NCI-H1436 treated with DMSO at 0.1 percent for 48 hours (cell line): ENCODE measurements at places on chromosomes 2 and 18.

DNA sequence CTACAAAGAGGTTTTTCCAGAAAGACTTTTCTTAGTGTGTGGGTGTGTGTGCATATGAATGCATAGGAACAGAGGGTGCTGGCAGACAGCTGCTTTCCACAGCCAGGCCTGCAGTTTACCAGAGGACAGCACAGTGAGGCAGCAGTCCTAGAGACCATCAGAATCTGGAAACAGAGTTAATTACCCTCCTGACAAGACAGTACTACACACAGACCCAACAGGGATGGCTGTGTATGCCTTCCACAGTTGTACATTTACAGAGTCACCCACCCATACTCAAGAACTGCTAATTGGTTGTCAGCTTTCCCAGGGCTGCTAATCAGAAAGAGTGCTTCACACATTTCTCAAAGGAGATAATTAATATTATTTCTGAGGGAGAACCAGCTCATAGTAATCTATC lies 104.7 kb downstream of the FEZ2 start:
- no peak for DNase-seq

GRCh38 chr2:106054880-106055655 lies 139.0 kb downstream of the UXS1 start:
- DNase-seq = no peak

DNA sequence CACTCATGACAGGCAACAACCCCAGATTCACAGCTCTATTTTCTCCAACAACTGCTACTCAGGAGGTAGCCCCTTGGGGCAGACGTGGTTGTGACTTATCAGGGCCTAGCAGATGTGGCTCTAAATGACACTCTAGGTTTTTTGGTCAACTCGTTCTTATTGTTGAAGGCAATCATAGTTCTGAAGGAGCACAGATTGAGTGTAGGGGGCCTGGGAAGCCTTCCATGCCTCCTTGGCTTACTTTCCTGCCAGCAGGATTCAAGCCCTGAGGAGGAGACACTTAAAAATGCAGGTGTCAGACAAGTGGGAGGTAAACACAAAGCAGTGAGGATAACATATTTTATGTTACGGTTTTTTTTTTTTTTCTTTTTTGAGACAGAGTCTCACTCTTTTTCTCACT lies 23.5 kb upstream of the SUCLG1 start:
- DNase-seq = no peak

DNA sequence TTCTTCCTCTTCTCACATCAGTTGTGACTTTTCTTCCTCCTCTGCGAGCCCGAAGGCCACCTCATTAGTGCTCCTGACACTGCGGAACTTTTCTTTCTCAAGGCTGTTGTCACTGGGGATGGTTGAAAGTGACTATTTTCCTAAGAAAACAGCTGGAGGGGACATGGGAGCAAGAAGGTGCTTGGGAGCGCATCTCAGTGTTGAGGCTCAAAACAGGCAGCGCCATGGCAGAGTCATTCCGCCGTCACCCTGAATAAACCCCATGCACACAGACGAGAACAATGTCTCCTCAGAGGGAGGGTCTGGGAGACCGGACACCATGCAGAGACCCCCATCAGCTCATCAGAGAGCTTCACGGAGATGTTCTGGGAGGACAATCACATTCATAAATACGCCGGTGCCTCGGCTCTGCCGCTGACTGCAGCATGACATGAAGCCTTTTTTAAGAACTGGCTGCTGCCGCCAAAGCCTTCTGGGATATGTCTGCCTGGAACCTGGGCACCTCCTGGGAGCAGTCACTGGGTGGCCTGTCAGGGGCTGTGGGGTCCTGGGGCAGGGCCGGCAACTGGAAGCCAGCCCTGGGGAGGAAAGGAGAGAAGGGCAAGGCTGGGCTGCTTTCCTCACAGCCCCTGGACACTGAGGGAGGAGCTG lies 19.2 kb downstream of the ATOH8 start:
- no peak for DNase-seq

DNA sequence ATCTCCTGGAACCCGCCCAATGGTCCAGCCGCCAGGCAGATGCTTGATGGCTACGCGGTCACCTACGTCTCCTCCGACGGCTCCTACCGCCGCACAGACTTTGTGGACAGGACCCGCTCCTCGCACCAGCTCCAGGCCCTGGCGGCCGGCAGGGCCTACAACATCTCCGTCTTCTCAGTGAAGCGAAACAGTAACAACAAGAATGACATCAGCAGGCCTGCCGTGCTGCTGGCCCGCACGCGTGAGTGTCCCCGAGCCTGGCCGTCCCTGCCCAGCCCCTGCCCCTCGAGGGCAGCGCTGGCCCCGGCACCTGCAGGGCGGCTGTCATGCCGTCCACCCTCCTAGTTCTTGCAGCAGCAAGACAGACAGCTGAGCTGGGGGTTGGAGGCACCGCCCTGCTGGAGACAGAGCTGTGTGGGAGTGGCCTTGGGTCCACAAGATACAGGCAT lies 36.7 kb downstream of the MTERF4 start:
- DNase-seq = no peak

DNA sequence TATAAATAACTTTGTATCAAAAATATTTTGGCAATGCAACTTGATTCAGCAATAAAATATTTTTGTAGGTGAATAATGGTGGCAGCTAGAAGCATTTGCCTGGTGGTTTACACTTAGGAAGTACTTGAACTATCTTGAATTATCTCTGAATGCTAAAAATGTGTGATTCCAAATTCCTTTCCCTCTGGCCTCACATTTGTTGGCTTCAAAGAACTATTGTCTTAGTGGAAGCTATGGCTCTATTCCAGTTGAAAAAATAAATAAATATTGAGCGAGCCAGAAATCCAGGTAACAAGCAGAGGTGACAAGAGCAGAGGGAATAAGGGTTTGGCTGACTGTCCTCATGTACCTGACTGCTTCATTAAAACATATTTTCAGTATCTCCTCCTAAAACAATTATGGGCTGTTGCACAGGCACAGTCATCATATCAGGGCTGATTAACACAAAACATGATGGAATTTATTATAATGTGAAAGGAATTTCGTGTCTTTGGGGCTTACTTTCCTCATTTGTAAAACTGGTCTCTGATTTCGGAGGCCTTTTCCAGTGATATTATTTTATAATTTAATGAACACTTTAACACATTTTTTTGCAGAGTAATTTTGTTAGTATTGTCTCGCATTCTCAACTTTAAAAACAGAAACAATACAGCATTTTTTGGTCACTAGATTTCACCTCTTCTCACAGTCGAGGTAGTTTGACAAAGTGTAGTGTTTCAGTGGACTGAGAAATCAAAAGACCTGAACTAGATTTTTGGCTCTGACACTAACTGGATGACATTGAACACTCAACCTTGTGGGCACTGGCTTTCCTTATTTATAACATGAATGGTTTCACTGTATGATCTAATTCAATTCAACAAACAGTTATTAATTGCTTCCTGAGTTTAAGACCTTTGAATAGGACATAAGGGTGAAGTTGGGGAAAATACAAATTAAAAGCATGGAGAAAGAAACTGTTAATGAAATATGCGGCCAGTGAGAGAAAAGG lies 7.8 kb upstream of the CAVIN2 start:
- DNase-seq = no peak

DNA sequence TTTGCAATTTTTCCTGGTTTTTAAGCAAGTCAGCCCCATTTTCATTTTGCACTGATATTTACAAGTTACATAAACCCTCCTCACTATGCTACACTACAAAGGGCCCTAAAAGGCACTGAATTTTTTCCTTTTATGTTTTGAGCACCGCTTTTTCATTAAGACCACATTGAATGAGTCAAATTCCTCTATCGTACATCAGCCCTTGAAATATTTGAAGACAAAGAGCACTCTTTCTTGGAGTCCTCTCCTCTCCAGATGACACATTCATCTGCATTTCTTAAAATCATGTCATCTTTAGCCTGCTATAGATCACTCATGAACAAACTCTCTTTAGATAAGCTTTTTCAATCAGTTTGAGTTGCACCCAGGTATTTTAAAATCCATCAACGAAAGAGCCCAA lies 306.6 kb upstream of the SOX11 start:
- no peak for DNase-seq

GRCh38 chr18:8865934-8866333 lies 160.6 kb downstream of the MTCL1 start:
- DNase-seq = no peak

DNA sequence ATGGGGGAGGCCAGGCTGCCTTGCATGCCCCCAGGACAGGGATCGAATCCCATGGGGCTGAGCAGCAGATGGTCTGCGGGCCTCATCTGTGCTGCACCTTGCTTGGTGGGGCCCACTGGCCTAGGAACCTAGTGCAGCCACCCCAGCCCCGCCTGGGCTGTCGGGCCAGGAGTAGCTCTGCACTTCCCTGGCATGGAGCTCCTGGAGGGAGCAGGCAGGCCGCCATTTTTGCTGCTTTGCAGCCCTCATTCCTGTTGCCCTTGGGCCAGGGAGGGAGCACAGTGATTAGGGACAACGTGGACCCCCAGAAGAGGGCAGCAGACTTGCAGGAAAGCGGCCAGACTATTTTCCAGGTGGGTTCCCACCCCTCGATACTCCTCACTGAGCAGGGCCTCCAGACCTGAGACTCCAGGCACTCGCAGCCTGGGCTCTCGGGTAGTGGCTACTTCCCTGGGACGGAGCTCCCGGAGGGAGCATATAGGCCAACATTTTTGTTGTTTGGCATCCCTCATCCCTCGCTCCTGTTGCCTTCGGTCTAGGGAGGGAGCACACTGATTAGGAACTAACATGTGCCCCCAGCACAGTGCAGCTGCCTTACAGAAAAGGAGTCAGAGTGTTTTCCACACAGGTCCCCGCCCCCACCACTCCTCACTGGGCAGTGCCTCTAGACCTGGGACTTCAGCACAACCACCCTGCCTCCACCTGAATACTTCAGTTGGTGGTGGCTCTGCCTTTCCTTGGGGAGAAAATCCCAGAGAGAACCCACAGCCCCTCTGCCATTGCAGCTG lies 99.5 kb downstream of the MAIP1 start:
- no peak for DNase-seq

DNA sequence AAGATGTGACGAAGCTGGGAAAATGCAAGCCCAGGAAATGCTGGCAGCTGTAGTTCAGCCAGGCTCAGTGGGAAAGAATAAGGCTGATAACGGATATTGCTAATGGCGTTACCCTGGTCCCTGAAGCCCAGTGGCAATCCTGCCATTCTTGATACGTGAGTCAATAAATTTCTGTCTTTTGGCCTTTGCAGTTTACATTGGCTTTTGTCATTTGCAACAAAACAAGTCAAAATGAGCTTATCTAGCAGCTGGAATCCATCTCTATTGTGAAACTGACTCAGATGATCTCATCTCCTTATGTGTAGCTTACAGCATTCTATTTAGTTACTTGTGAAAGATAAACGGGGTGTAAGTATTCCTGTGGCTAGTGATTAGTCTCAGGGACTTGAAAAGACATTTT lies 43.8 kb downstream of the ARL6IP6 start:
- no peak for DNase-seq

DNA sequence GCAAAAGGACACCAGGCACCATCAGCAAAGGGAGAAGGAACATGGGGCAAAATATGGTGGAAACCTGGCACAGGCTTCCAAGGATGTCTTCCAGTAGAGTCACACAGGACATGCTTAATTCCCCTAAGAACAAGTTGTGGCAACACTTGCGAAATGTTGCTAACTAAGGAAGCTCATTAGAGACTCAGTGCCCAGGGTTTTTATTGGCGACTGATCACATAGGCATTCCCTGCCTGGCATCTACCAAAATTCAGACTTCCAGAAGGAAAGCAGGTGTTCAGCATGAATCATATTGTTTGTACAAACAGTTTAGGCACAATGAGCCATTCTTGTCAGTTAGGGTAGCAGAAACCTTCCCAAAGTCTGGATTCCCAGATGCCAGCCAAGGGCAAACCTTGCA lies 25.7 kb downstream of the SLC4A1AP start:
- DNase-seq = no peak

DNA sequence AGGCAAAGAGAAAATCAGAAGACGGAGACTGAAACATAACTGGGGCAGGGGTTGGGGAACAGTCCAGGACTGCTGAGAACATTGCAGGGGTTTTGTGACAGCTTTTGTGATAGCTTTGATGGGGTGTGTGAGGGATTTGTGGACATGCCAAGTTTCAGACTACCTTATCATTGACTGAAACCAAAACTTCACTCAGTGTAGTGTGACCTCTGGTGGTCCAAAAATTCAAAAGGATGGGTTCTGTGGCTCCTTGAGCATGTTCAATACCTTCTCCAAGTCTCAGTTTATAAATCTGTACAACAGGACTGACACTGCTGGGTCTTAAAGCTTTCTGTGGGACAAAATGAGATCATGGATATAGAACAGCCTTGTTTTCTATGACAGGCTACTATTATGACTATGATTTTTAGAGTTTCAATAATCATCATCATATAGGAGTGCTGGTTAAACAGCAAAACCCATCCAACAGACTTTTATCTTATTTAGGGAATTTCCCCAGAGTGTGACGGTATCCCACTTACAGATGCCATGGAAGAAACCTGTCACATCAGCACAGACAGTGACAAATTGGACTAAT lies 259.2 kb upstream of the SLC14A2 start:
- no peak for DNase-seq

DNA sequence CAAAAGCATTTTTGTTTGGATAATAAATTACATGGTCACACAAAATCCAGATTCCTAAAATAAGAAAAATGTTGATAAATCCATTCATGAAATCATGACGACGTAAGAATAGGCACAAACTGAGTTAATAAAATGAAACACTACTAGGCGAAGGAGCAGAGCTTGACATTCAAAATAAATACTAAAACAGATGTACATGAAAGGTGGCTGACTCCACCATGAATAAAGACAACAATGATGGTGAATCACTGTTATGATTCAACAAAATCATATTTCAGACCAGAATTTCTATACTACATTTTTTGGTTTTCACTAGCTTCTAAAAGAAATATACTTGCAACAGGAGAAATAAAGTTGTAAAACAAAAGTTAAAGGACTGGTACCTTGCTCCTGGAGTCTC lies 122.0 kb upstream of the RNU4ATAC start:
- no peak for DNase-seq

DNA sequence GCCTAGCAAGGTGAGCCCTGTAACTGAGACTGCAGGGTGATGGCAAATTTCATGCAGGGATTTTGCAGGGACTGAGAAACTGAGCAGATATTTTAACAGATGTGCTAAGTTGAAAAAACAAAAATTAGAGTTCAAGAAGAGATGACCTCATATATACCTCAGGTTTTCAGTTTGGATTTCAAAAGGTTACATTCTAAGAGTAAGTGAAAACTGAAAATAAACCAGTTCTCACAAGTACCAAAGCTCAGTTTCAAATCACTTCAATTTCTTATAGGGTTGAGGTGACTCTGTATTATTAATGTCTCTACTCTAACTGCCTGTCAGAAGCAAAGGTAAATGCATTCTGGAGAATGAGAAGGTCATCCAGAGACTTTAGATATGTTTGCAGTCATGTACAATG lies 237.4 kb upstream of the VRK2 start:
- no peak for DNase-seq
